ENCODE measurements at places on chromosomes 12 and 14.

DNA sequence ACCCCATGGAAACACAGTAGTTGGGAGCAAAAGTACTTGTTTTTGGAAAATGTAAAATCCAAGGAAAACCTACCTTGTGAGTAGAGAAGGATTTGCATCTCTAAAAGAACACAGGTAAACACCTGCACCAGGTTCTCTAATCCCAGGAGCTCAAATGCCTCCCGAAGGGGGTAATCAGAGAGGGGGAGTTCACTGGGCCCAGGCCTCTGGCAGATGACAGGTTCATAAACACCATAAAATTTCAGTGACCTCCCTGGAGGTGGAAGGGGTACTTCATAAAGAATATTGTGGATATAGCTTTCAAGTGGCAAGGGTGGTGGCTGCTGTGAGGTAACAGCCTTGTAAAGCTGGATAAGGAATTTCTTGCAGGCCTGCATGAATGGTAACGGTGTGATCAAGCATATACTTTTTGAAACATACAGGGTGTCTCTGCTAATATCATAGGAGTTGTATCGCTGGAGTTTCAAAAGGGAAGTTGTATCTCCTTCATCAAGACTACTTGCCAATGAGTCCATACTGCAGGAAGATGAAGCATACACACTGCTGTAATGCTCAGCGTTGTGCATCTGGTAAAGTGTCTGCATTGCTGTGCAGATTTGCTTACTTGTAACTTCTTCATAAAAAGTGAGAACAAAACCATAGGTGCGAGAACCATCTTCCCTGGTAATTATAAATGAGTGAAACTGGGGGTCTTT, 111.3 kb downstream of the DENND5B start:
- no peak for DNase-seq

- DNase-seq, result no peak
These were observed 7.7 kb downstream of the ENDOU start for GRCh38 chr12:47717443-47718193.

DNA sequence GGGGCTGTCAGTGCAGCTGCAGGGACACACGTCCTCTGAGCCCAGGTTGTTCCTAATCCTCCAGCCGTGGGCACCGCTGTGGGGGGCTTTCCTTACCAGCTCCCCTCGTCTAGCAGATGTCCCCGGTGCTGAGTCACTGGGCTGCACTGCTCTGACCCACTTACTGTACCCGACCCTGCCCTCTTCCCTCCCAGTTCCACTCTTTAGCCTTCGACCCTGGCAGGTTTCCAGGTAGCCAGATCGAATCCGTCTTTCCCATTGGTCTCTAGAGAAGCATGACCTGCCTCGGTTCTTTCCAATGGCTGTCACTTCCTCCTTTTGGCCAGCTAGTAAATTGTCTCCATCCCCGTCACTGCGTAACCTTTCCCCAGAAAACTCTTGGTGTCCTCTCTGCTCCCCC, 48.4 kb downstream of the ELK3 start:
- no peak for DNase-seq

- DNase-seq, result no peak
These were observed 293.2 kb upstream of the FAR2 start for GRCh38 chr12:28855761-28856310.

DNA sequence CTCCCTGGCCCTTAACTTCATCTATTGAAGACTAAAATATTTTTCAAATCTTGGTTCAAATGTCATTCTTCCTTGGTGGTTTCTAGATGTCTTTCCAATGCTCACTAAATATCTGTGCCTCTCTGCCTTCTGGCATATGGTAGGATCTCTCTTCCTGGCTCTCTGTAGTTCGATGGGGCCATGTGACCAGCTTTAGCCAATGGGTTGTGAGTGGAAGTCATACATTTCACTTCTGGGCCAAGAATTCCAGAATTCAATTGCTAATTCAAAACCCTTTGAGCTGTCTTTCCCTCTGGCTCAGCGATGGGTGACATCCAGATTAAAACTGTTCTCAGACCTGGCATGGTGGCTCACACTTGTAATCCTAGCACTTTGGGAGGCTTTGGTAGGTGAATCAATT, 25.8 kb upstream of the CTDSP2 start:
- no peak for DNase-seq

- no peak for DNase-seq
These were observed 1.7 kb upstream of the EIF4B start for GRCh38 chr12:53004582-53004981.

DNA sequence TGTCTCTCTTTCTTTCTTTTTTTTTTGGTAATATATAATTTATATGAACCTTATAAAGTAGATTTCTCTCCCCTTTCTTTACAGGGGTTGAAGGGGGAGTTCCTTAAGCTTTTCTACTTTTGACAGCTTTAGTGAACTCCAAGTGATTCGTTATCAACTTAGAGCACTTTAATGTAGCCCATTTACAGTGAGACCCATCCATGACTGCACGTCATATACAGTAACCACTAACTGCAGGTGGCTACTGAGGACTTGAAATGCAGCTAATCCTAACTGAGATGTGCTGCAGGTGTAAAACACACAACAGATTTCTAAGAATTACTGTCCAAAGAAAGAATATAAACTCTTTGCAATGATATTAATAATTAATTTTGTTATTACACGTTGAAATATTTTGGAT, 582 bp downstream of the LRRIQ1 start:
- DNase-seq, result no peak

DNA sequence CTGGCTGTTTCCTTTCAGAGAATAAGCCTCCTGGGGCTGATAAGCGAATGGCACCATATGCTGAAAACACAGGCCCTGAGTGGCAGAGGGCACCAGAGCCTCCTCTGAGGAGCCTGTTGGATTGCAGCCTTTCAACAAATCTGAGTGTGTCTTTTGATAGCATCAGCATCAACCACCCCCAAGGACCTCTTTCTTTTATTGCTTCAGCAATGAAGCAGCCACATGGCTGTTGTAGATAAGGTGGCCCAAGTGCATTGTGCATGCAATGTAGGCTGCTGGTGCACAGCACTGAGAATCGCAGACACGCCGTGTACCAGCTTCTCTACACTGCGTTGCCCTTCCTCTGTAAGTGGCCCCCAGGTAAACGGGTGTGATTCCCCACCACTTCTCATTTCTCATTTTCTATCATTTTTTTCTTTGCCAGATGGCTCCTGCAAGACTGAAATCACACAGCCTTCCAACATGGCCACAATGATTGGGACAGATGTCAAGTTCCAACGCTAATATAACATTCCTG, 191.7 kb downstream of the DAD1 start:
- no peak for DNase-seq

- DNase-seq, result no peak
These were observed 48.3 kb downstream of the SCN8A start for GRCh38 chr12:51639361-51639760.

DNA sequence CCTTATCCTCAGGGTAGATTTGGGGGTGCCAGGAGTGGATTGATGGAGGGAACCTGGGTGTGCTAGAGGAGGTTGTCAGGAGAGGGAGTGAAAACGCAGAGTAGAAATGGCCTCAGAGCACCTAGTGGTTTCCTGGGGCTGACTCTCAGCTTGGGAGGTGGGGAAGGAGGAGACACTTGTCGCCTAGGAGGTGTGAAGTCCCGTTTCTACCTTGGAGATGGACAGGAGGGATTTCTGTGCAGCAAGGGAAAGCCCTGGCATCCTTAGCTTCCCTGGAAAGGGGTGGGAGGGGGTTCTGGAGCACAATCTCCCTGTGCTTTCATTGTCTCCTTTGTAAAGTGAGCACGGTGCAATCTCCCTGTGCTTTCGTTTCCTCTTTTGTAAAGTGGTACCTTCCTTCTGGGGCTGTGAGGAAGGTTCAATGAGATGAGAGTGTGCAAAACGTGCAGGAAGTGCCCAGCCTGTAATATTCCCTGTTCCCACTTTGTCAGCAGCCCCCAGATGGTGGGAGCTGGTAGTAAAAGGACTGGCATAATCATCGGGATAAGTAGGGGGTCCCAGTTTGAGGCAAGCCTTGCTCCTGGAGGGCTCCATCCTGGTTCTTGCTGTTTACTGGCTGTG, 1.6 kb downstream of the OAS3 start:
- DNase-seq, result peak; percentile 52

DNA sequence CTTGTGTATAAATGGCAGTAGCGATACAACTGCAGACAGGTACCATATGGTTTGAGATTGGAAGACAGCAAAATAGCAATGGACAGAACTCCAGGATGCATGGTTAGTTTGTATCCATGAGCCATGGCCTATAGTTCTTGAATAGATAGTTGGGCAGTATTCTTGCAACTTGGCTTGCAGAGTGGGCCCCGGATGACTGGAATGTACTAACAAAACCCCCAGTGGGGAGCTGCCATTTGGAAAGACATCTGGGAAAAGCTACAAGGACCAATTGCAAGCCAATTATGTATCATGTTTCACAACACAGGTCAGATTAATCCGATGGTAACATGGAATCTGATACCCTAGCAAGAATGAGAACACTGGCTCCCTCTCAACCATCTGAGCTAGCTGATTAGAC, 279.6 kb downstream of the RERGL start:
- no peak for DNase-seq

DNA sequence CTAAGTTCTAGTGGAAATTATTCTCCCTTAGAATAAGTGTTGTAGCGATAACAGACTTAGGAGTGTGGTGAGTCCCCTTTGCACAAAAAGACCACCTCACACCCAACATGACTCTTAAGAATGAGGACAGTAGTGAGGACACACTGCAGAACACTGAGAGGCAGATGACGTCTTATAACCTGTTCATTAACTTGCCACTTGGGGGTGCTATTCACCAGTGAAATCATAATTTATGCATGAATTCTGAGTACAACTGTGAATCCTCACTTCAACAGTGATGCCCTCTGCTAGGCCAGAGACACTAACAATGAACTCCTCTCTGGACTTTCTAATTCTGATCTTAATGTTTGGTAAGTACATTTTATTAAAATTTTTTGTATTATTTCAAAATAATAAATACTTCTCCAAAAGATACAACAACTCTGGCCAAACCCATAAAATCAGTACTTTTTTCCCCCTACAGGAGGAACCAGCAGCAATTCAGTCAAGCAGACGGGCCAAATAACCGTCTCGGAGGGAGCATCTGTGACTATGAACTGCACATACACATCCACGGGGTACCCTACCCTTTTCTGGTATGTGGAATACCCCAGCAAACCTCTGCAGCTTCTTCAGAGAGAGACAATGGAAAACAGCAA, 274.7 kb downstream of the DAD1 start:
- peak; percentile 38 for DNase-seq

All from GM19239 (cell line).